Stimulated activated CD4-positive, alpha-beta T cell treated with anti-CD3 and anti-CD28 coated beads, Interleukin-1b, Interleukin-23, amount 100 ng/mL, for 1 hour (primary cell): ENCODE measurements at places on chromosomes 1 and 21.

- DNase-seq: no peak
Observed at GRCh38 chr21:46662765-46663500, 27.5 kb downstream of the PRMT2 start.

DNA sequence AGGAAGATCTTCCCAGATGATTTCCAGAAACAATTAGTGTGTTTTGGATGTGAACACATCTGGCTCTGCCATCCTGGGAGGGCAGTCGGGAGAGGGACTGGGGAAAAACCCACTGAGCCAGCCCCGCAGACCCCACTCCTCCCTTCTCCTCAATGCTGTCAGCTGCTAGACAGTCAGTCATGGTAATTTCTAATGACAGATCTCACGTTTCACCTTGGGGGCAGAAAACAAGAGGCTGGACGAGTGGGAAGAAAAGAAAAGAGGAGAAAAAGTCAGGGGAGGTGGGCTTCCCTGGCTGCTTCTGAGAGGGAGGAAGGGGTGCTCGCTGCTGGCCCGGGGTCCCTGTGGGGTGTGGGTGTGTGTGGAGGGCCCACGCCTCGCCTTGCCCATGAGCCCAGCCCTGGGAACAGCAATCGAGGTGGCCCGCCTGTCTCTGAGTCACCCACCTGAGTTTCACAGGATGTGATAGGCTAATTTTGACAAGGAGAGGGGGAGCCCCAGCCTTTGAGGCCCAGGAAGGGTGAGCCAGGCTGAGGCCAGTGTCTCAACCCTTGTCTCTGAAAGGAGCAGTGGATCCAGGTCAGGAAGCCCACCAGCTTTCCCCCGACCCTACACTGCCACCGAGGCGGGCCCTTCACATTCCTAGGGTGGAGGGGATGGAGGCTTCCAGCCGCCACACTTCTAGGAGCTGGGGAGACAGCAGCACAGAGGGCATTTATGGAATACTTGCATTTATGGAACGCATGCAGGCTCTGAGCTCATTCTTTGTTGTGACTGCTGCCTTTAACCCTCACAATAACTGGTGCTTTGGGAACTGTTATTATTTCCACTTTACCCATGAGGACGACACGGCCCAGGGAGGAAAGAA lies 49.1 kb upstream of the IFNLR1 start:
- no peak for DNase-seq

- no peak for DNase-seq
Observed at GRCh38 chr1:169468982-169469381, 16.8 kb downstream of the SLC19A2 start.

DNA sequence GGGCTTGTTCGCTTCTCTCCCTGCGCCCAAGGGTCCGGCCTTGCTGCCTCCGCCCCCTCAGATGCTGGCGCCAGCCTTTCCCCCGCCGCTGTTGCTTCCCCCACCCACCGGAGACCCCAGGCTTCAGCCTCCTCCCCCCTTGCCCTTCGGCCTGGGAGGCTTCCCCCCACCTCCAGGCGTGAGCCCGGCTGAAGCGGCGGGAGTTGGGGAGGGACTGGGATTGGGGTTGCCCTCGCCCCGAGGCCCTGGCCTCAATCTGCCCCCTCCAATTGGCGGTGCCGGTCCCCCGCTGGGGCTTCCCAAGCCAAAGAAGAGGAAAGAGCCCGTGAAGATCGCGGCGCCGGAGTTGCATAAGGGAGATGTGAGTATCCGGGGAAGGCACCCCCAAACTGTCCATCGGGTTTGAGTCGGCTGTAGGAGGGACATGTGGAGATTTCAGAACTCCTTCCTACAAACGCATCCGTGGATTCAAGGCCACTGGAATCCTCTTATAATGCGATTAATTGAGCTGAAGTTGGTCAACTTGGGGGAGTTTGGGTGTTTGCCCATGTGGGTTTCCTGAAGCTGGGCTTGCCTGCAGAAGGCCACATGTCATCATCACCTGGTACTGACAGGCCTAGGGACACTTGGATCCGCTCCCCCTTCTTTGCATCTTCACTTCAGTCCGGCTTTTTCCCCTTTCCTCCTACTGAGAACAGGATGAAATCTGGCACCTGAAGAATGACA lies 707 bp downstream of the PRCC start:
- no peak for DNase-seq

- no peak for DNase-seq
Observed at GRCh38 chr1:6984986-6985385, 199.7 kb downstream of the CAMTA1 start.

DNA sequence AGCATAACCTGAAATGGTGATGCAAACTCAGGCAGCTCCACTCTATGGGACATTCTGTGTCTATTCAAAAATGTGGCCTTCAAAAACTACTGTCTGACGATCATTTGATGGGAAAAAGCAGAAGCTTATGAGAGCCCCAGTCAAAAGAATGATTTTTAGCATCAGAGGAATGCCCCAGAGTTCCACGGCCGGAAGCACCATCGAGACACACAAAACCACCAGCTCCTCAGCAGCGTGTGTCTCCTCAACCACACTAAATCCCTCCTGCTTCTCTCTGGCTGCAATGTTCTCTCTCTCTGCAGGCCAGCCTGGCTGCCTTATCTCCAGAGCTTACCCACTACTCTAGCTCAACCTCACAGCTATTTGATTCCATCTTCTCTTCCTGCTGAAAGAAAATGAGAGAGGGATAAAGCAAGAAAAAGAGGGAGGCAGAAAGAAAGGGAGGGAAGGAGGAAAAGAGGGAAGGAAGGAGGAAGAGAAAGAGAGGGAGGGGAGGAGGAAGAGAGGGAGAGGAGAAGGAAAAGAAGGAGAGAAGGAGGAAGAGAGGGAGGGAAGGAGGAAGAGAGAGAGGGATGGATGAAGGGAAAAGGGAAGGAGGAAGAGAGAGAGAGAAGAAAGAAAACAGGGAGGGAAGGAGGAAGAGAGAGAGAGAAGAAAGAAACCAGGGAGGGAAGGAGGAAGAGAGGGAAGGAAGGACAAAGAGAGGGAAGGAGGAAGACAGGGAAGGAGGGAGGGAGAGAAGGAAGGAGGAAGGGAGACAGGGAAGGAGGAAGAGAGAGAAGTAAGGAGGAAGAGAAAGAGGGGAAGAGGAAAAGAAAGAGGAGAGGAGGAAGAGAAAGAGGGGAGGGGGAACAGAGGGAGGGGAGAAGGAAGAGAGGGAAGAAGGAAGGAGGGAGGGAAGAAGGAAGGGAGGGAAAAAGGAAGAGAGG lies 33.5 kb upstream of the LAPTM5 start:
- no peak for DNase-seq

DNA sequence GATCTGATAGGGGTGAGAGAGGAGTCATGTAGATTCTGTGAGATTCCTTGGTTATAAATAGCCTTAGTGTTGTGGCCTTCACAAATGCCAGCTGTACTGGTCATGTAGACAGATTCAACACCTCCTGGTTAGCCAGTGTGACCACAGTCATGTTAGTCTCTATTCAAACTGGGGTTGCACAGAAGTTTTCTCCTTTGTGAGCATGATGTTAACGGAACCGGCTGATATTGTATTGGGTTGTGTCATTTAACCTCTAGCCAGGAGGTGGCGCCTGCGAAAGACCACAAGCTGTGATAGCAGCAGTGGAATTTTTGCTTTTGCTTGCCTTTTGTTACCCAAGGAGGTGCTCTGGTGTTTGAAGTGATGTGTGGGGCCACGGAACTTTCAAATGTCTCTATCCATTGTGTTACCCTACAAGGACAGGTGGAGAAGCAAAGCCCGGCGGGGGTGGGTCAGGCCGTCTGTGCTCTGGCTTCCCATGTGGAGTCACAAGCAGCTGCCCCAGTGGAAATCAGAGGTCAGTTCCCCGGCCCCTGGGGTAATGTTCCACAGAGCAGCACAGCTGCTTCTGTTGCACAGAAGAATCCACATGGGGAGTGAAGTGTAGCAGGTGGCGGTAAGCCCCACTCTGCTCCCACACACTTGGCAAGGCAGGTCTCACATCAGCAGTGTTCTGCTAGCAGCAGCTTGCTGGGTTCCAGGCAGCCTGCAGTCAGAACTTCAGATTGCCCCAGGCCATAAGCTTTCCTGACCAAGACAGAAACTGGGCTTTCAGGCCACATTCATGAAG lies 112.6 kb downstream of the ADAMTS1 start:
- DNase-seq: no peak

DNA sequence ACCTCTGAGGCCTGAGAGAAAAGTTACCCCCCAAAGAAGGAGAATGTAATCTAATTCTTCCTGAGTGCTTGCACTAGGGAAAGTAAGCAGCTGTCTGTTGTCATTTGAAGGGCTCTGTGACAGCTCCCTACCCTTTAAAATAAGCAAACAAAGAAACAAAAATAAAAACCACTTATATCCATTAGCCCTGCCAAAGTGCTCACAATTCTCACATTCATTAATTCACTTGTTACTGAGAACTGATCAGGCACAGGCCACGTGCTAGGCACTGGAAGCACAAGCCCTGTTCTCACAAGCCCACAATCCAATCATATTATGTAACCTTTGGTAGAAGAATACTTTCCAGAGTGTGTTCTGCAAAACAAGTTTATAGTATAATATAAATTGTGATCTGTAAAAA lies 199.4 kb downstream of the ZC3H11B start:
- DNase-seq: no peak
